Central memory CD4-positive, alpha-beta T cell (primary cell): ENCODE measurements at places on chromosomes 5 and 9.

DNA sequence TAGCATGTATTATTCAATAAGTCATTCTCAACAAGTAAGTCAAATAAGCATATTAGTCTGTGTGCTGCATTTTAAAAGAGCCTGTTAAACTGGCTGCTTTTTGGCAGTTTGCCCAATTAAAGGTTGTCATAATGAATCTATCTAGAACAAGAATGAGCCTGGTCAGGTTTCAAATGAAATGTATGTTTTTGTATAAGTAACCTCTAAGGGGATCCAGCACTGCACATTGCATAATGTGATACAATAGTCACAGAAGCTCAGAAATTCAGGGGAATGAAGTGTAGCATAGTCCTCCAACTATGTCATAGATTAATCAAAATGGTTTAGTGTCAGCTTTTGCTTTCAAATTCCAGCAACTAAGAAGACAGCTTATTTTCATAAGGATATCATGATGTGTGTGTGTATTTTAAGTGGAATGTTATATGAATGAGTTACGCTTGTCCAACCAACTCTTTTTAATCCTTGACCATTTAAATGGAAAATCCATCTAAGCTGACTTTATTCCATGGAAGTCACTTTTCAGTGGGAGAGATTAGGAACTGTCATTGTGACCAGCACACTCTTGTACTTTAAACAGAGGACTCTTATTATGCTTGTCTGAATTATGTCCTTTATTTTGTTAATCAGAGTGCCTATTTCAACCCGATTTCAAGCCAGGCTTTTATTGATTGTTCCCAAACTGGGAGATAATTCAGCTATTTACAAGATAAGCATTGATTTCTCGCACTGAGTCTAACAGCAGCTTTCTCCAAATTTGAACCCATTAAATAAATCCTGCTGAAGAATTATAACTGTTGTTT, 283.9 kb upstream of the ADAMTSL1 start:
- no peak for DNase-seq

DNA sequence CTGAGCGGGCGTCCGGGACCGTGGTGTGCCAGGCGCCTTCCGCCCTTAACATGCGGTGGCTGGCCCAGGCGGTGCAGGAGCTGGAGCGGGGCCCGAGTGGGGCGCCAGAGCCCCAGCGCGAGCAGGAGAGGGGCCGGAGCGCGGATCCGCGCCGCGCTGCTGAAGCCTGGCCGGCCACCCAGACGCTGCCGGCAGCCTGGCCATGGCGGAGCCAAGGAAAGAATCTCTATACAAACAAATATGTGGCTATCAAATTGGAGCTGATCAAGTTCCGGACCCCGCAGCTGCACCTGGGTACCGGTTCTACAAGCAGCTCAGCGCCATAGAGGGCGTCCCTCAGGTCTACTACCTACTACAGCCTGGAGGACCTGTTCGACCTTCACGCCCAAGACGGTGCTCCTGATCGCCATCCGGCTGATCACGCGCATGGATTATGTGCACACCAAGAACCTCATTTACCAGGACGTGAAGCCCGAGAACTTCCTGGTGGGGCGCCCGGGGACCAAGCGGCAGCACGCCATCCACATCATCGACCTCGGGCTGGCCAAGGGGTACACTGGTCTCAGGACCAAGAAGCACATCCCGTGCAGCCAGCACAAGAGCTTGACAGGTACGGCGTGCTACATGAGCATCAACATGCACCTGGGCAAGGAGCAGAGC, 55.8 kb downstream of the JAK2 start:
- no peak for DNase-seq

DNA sequence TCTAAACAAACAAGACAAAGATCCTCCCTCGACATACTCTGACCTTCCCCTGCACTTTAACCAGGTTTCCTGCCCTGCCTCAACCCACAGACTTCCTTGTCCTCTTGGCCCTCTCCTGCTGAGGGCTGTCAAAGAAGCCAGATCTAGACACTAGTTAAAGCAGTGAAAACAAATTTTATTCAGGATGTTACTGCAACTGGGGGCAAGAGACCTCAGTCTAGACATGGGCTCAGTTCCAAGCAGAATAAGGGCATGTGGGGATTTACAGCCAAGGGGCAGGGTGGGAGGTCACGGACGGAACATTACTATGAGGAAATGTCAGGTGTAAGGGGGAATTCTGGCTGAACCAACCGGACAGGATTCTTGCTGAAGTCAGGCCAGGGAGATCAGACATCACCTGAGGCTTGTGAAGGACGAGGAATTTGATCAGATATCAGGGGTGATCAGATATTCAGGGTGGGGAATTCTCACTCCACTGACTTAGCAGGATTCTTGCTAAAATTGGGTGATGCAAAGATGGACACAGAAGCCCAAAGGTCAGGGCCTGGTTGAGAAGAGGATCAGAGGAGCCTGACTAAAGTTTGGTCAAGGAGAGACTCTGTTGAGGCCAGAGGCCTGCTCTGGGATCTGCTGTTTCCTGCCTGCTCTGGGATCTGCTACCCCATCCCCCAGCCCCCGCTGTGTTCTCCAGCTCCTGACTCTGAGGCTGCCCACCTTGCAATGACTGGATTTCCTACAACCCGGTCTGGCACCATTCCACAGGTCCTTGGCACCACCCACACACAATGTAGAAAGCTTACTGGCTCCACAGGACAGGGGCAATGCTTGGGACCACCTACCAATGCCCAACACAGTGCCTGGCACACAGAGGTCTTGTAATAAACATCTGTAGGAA, 21.5 kb downstream of the GABBR2 start:
- no peak for DNase-seq

DNA sequence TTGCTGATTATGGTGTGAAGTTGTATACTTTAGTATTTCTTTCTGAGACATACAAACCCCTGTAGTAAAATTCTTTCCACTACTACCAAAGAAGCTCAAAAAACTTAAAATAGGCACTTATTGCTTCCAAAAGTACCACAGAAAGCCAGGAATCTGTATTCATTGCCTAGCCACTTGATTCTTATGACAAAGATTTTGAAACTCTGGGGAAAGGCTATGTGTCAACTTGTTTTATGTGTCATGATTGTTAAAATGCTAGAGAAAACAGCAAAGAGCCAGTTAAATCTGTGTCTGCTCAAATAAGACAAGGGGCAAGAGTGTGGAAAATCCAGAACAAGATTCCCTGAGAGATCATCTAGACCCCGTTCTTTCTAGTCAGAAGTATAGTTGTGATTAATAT, 6.0 kb downstream of the KIF2A start:
- DNase-seq, result no peak

DNA sequence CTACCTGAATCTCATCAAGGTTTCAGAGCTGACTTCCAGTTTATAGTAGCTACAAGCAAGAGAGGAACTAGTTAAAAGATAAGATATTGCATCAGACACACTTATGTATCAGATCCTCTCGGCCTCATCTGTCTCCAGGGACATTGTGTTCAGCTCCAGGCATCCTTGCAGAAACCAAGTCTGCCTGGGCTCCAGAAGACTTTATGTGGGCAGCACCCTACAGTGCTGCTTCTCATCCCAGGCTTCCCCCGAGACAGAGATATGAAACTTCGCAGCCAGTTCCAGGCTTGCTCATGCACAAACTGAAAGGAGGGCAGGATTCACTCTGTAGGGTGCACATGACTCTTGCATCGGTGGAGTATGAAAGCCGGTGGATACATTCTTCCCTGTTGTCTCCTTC, 33.9 kb upstream of the FOXB2 start:
- DNase-seq, result no peak

DNA sequence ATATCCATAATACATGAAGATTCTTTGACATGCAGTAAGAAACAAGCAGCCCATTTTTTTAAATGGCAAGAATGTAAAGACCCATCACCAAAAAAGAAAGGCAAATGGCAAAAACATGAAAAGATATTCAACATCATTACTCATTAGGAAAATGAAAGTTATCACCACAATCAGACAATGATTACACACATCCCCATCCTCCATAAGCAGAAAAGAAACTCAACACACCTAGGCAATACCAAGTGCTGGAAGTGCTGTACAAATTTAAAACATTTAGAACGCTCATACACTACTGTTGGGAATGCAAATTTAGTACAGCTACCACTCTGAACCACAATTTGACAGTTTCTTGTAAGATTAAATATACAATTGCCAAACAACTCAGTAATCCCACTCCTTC, 466.7 kb downstream of the ACTL7B start:
- DNase-seq, result no peak

DNA sequence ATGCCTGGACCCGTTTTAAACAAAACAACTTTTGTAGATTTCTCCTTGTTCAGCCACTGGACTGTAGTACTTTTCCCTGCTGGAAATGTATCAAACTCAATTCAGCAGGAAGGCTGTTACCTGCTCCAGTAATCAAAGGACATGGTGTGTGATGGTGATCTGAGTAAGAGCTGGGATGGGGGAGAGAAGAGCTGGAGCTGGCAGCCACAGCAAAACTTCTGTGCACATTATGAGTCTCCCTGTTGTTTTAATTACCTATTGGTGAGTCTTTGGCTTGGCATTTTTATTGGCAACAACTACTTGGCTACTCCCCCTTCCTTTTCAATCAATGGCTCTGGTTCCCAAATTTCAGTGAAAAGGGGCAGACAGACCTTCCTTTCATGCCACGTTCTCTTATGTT, 9.7 kb downstream of the NREP start:
- DNase-seq, result no peak

DNA sequence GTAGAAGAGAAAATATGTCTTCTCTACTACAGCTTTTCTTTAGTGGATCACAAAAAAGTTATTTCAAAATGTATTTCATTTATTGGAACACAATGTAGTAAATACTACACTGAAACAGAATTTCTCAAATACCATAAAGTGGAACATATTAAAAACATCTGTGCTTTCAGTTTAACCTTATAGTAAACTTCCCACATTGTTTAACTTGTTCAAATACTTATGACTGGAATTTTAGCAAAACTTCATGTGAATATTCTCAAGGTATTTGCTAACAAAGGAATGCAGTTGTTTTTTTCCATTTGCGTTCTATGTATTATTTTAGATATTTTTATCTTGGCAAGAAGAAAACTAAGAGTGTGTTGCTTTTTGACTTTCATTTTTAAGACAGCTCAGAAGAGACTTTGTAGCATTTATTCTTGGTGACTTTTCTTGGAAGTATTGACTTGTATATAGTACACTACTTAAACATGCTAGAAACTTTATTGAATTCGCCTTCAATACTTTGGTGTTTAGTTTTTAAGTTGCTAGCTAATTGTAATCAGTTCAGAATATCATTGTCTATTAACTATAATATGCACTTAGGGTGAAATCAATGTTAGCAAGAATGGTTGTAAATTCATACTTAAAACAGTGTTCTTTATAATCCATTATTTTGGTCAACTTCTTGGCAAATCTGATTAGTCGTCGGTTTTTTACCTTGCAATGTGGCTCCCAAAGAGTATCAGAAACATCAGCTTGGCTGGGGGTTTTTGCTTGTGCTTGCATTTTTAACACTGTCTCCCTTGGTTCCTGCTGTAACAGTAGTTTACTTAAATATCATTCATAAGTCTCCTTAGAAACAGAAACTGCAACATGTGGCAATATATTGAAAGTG, 5.0 kb upstream of the RHOBTB3 start:
- no peak for DNase-seq

DNA sequence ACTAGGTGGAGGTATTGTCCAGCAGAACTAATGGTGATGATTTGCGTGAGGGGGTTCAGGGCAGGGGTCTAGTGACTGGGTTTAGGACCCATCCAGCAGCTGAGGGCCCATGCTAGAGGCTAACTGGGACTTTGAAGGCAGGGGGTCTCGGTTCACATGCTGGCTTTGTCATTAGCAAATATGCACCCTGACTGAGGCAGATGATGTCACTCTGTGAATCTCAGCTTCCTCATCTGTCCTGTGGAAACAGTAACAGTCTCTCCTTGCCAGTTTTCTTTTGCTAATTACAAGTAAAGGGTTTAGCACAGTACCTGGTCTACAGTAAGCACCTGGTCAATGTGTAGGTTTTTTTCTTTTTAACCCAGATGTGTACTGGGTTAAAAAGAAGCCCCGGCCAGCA, 5.2 kb downstream of the SH2D3C start:
- DNase-seq, result no peak

DNA sequence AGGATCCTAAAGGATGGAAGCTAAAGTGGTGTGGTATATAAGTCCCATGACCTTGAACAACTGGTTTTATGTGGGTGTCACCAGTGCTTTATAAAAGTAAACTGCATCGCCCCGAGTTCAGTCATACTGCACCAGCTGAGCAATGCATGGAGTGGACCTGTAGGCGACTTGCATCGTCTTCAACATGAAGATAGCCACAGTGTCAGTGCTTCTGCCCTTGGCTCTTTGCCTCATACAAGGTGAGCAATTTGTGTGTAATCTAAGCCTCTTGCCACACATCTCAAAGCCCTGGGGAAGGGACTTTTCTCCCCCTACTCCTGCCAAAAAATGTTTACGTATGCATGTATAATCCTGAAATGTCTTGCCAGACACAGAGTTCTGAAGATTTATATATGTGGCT, at the start of gene SPINK5:
Gene SPINK5 (plus strand): TSS at position 120 of the 400 bp plus-strand sequence. CDS start 65 bp downstream, at position 185.
- no peak for DNase-seq

DNA sequence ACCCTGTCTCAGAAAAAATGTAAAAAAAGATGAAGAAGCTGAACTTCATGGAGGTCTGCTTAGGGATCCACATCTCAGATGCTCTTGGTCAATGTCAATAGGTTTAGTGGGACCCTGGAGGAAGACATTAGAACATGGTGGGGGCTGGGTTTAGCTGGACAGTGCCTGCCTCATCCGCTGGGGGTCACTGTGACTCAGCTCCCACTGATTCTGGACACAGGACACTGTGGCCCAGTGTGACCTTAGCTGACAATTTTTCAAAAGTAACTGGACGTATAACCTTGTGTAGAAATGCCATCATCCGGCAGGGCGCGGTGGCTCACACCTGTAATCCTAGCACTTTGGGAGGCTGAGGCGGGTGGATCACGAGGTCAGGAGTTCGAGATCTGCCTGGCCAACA, 7.3 kb upstream of the HNRNPAB start:
- DNase-seq, result no peak

GRCh38 chr9:136295542-136296433, 8.1 kb downstream of the CCDC187 start:
- no peak for DNase-seq

- DNase-seq, result no peak
These were observed 123.6 kb upstream of the CCDC112 start for GRCh38 chr5:115419846-115420585.

GRCh38 chr5:126801174-126801991, 24.4 kb downstream of the LMNB1 start:
- no peak for DNase-seq

GRCh38 chr5:70440-70839, 21.5 kb upstream of the PLEKHG4B start:
- DNase-seq, result no peak

- no peak for DNase-seq
These were observed 167.7 kb downstream of the CDH6 start for GRCh38 chr5:31361234-31361633.

GRCh38 chr5:110651507-110651906, 75.0 kb downstream of the TMEM232 start:
- DNase-seq, result no peak

GRCh38 chr5:124628721-124629596, 117.5 kb downstream of the ZNF608 start:
- no peak for DNase-seq

- DNase-seq, result no peak
These were observed 60.3 kb downstream of the TENT4A start for GRCh38 chr5:6773342-6774035.

GRCh38 chr5:102796498-102796897, 41.4 kb downstream of the PAM start:
- no peak for DNase-seq

- peak; percentile 69 for DNase-seq
These were observed at the start of gene SHB for GRCh38 chr9:38068701-38069628. Gene SHB, minus strand, starts transcription at chr9:38069227. Its CDS starts 582 bp downstream, at chr9:38068645.
